ENCODE measurements at places on chromosomes 16 and 17.

- DNase-seq: no peak
Measured at GRCh38 chr17:45787656-45788055, 3.5 kb downstream of the CRHR1 start.

DNA sequence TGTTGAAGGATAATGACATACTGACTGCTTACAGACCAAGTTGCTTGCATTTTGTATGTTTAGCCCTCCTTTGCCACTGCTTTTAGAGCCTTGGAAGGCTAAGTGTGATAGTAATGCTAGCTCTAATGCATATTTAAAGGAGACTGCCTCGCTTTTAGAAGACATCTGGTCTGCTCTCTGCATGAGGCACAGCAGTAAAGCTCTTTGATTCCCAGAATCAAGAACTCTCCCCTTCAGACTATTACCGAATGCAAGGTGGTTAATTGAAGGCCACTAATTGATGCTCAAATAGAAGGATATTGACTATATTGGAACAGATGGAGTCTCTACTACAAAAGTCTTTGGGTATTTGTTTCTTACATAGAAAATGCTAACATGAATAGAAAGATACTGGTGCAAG lies 19.1 kb downstream of the CAPNS2 start:
- no peak for DNase-seq

GRCh38 chr16:80693553-80693952 lies 110.8 kb downstream of the CDYL2 start:
- DNase-seq: no peak

DNA sequence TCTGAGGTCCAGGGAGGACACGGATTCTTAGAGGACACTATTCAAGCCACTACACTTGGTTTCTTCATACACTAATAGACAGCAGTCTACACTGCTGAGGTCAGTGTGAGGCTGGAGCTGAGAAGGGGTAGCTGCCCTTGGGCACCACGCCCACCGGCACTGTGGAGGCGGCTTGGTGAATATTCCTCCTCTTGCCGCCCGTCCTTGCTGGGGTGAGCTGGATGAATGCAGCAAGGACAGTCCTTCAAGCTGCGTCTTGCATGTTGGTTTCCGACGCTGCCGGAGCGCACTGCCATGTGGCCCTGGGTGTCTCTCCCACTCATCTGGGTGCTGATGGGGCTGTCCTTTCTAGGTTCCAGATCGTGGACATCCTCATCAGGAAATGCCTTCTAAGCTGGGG lies 2.6 kb downstream of the ZNF205 start:
- no peak for DNase-seq

- DNase-seq: no peak
Measured at GRCh38 chr17:46191322-46192188, 1.7 kb downstream of the KANSL1 start.

DNA sequence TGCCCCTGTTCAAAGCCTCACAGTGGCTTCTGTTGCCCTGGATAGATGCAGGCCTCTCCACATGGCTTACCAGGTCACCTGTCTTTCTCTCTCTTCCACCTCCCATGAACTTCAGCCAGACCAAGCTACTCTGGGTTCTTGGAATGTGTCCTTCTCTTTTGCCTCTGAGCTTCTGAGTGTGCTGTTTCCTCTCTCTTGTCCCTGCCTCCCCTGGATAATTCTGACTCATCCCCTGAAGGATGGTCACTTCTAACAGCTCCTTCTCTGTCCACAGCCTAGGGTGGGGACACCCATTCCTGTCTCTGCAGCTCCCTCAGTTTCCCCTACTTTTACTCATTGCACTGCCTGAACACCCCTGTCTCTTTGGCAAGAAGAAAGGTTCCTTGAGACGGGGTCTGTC lies 2.9 kb downstream of the GUCY2D start:
- DNase-seq: no peak

- DNase-seq: no peak
Measured at GRCh38 chr17:41520821-41521521, 2.3 kb upstream of the KRT15 start.

DNA sequence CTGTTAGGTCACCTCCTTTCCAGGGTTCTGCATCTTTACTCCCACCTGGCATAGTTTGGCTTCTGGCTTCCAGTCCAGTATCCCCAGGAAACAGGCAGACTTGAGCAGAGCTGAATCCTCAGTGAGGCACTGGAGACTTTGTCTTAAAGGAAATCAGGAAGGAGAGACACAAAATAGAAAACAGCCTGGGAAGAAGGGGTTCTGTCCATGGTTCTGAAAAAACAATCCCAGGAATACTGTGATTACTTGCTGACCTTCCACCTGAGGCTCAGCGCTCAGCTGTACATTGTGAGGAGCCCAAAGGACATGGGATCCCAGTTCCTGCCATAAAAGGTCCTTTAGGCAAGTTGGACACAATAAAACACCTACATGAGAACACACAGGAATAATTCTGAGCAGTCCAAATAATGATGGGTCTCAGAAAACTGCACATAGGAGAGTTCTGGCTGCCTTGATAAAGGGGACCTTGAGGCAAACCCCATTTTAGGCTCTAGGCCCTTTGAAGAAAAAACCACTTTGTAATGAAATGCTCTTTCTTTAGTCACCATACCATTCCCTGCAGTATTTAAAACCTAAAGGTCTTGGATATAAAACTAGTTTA lies 81.4 kb upstream of the CRHR1 start:
- DNase-seq: no peak

- DNase-seq: no peak
Measured at GRCh38 chr16:19005561-19006445, 22.1 kb downstream of the TMC7 start.

- DNase-seq: no peak
Measured at GRCh38 chr17:59154292-59154720, 680 bp downstream of the SKA2 start.

DNA sequence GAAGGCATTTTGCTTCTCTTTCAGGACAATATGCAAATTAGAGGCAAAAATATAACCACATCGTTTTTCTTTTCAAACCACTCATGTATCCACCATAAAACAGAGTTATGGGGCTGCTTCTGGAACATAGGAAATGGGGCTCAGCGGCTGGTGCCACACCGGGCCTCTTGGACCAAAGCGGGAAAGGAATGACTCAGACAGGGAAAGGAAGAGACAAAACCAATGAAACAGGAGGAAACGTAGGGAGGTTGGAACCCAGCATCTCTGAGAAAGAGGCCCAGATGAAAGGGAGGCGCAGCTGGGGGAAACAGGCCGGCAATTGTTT lies 28.5 kb downstream of the CUEDC1 start:
- no peak for DNase-seq

DNA sequence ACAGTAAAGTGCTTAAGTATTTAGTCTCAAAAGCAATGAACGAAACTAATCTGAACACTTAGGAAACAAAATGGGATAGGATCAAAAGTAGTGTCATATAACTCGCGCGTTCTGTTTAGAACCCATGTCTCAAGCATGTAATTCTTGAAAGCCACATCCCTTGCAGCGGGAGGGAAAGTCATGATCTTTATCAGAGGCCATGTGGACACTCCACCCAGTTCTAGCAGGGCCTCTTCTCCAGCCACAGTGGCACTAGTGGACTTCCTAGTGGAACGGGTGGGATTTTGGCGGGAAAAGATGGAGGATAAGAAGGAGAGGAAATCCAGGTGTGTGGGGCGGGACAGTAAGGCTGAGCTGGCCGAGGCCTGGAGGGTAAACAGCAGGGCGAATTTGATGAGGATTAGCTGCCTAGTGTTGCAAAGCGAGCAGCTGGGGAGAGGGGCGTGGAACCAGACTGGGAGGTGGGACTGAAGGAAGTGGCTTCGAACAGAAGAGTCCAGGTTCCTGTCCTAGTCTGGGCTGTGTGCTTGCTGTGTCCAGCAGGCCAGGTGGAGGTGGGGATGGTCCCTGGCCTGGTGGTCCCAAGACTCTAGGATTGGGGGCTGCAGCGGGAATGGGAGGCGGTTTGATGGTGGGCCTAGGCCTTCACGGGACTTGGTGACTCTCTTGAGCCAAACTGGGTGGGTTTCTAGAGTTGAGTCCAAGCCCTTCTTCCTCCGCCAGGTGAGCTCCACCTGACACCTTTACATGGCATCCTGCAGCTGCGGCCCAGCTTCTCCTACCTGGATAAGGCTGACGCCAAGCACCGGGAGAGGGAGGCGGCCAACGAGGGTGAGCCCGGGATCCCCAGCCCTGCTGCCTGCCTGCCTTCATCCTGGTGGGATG lies 15.9 kb downstream of the POLR3E start:
- DNase-seq: no peak

DNA sequence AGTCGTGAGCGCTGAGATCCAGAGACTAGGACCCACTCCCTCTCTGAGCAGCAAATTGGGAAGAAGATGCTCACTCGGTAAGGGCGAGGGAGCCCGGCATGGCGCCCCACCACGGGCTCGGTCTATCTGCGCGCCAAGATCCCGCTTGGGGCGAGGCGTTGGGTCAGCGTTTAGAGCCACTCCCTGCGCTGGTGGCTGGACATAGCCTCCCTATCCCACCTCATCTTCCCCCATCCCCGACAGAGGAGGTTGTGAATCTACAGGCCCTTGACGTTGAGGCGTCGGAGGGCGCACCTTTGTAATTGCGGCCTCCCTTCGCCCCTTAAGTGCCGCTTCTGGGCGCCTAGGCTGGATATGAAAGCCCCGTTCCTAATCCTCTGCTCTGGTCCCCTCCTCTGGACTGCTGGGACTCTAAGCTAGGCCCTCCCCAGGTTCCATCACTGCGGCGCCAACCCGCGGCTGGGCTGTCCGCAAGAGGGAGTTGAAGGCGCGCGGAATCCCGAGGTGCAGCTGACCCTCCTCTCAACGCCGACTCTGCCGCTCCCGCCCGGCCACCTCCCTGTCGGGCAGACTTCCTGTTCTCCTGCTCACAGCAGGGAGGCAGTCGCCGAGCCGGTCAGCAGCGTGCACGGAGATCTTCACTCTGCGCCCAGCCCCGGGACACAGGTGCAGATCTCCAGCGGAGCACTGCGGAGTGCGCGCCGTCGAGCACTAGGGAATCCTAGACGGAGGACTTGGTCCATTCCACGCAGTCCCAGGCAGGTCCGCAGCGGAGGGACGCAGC lies 16.1 kb upstream of the HOXB9 start:
- DNase-seq: no peak

DNA sequence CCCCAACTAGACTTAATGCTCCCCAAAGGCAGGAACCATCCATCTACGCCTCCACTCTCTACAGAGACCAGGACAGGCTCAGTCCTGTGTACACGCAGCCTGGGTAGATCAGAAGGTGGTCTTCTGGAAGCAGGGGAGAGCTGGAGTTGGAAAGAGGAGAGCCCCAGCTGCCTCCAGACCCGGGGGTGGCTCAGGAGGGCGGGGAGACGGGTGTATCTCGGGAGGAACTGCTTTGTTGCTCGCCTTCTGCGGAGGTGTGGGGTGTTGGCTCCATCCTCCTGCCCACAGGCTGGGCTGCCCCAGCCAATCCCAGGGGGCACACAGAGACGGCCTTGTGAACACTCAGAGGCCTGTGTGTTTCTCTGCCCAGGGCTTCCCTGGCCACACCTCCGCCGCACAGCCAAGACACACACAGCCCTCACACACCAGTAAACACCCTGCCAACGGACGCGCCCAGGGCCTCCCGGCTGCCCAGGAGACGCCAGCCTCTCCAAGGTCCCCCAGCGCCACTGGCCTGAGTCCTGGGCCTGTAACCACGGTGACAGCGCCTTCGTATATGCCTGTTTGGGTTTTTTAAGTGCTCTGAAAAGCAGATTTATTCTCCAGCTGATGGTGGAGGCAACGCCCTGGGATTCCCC lies 143.4 kb upstream of the CDC42EP4 start:
- peak; percentile 10 for DNase-seq

GRCh38 chr17:19979917-19980770 lies 2.5 kb upstream of the AKAP10 start:
- DNase-seq: no peak

GRCh38 chr16:66137853-66138252 lies 228.6 kb upstream of the CDH5 start:
- DNase-seq: no peak

DNA sequence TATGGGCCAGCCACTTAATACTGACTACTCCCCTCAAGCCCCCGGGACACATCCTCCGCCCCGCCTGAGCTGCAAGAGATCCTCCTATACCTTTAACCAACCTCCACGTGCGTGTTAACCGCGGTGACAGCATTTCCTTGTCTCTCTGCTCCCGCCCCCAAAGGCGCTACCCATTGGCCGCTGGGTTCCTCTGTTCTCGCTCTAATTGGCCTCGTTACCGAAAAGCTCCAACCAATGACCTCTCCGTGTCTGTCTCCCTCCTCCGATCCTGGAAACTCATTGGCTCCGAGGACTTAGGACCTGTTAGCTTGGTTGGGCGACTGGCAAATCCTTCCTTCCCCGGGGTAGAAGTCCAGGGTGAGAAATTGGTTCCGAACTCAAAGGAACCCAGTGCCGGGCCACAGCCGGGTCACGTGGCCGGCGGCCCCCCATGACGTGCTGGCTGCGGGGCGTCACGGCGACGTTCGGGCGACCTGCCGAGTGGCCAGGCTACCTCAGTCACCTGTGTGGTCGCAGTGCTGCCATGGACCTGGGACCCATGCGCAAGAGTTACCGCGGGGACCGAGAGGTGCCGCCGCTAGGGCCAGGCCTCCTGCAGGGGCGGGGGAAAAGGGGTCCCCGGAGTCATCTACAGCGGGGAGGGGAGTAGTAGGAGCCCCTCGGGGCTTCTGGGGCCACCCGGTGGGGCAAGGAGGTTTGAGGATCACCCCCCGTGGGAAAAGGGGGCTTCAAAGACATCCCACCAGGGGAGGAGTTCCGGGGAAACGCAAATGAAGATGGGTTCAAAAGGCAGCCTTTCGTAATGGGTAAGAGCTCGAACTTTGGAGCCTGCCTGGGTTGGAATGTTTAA lies at the start of gene PNPO:
Gene PNPO (plus strand): TSS at position 326 of the 850 bp plus-strand sequence. CDS start 105 bp downstream, at position 431.
- DNase-seq: peak; percentile 99
